ENCODE measurements at places on chromosomes 12 and 14.

DNA sequence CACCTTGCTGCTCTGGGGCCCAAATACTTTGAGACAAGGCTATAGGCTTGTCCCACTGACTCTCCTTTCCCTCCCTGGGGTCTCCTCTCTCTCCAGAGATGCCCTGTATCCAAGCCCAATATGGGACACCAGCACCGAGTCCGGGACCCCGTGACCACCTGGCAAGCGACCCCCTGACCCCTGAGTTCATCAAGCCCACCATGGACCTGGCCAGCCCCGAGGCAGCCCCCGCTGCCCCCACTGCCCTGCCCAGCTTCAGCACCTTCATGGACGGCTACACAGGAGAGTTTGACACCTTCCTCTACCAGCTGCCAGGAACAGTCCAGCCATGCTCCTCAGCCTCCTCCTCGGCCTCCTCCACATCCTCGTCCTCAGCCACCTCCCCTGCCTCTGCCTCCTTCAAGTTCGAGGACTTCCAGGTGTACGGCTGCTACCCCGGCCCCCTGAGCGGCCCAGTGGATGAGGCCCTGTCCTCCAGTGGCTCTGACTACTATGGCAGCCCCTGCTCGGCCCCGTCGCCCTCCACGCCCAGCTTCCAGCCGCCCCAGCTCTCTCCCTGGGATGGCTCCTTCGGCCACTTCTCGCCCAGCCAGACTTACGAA lies 3.1 kb downstream of the NR4A1 start:
- DNase-seq, result no peak

GRCh38 chr14:35332517-35333263 lies 40.5 kb downstream of the PSMA6 start:
- no peak for DNase-seq

DNA sequence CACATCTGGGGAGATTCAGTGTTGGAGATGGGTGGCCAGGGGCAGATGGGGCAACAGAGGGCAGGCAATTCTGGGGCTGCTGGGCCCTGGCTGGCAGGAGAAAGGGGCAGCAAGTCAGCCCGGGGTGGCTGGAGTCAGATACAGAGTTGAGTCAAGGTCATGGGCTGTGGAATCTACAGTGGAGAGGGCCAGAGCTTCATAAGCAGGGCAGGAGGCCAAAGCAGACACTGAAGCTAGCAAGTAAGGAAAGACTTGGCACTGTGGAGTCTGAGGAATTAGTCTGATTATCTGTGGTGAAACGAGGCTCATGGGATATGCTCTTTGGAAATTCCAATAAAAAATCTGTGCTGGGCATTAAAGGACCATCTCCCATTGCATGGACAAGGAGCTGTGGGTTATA lies 95.5 kb downstream of the TMX1 start:
- no peak for DNase-seq

GRCh38 chr14:72847721-72848120 lies 46.2 kb downstream of the DPF3 start:
- DNase-seq, result no peak

DNA sequence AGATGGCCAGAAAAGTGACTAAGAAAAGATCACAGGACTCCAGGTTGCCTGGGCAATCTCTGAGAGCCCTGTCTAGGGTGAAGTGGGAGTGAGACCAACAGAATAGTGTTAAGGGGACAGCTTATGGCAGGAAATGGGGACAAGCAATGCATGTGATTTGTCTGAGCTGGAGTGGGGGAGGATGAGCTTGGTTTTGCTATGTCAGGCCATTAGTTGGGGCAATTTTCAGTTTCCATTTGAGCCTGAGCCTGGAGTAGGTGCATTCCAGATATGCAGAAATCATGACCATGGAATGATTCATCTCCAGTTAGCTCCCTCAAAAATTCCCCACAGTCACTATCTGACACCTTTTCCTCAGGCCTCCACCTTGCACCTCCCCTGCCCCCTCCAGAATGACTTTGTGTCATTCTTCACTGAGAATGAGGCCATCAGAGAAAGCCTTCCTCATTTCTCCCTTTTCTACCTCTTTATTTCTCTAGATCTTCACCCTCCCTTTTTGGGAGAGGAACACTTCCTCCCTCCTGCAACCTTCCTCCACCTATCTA lies 150.9 kb upstream of the PLEKHG7 start:
- no peak for DNase-seq

- no peak for DNase-seq
Measured at GRCh38 chr12:111686574-111687105, 787 bp downstream of the ACAD10 start.

- no peak for DNase-seq
Measured at GRCh38 chr12:9943240-9943639, 11.1 kb upstream of the CLEC2A start.

DNA sequence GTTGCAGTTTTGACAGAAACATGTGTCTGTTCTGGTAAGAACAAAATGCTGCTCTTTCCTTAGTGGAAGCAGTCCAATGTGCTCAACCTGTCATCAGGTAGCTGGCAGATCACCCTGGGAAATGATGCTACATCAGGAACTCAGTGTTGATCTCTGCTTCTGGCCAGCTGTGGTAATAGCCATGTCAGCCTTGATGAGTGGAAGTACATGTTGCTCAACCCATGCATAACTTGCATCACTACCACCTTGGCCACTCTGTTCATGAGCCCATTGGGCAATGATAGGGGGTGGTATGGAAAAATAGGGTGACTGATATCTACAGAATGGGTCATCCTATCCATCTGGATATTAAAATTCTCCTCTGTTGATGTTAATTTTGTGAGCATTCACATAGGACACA lies 411.0 kb downstream of the C12orf50 start:
- no peak for DNase-seq

DNA sequence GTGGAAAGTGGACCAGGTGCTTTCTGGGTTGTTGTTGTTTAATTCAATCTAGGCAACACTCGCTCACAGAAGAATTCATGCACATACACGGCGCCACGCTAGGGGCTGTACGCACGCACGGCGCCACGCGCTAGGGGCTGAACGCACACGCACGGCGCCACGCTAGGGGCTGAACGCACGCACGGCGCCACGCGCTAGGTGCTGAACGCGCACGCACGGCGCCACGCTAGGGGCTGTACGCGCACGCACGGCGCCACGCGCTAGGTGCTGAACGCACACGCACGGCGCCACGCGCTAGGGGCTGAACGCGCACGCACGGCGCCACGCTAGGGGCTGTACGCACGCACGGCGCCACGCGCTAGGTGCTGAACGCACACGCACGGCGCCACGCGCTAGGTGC lies 54.3 kb downstream of the NINJ2 start:
- no peak for DNase-seq

DNA sequence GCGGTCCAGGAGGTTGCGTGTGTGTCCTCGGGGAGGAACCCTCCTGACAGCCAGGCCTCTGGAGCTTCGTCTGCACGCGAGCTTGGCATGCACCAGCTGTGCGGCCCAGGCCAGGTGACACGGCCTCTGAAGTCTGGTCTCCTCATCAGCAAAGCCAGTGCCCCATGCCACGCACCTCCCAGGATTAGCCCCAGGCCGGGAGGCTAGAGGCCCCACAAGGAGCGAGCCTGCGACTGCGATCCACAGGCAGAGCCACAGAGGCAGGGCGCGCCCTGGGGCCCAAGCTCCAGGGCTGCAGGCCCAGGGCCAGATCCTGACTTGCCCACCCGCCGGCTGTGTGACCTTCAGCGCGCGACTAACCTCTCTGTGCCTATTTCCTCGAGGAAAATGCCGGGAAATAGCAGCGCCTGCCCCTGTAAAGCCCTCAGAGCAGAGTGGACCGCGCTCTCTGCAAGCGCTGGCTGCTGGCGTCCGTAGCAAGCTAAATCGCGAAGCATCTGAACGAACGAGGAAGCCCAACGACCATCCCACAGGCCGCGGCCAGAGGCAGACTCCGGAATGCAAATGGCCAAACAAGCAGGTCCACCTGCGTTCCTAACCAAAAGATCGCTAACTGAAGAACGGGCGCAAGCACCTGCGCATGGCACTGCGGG lies 492 bp upstream of the BTBD6 start:
- no peak for DNase-seq

DNA sequence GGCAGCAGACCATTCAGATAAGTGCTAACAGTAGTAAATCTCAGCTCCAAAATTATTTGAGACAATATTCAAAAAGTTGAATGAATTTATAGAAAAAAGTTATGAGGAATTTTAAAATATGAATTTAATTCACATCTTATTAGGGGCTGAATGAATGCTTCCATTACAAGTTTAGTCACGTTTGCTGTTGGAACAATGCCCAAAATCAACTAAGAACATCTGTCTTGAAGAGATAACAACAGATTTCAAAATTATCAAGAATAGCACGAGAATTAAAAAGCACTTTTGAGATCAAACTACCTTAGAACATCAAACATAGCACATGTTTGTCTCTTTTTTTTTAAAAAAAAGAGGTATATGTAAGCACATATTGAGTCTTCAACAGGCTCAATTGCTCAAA lies 115.4 kb upstream of the PPFIA2 start:
- no peak for DNase-seq

- no peak for DNase-seq
Measured at GRCh38 chr12:67993143-67993542, 3.9 kb downstream of the IFNG-AS1 start.

DNA sequence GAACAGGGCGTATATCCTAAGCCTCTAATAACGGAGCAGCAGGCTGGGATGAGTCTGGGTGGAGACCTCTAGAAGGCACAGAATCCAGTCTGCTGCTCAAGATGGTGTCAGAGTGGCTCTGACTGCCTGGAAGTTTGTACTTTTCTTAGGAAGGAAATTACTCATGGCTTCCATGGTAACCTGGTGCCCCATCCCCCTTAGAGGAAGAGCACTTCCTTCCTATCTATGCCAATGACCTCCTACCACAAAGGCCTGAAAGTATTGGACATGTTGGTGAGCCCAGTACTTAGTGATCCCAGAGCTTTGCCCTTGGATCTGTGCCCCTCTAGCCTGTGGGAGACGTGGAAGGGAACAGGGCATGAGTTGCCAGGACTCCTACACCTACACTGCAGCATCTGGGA lies 1.5 kb downstream of the BATF start:
- DNase-seq, result no peak

GRCh38 chr14:79369359-79370332 lies 841.7 kb downstream of the DIO2 start:
- no peak for DNase-seq

- DNase-seq, result no peak
Measured at GRCh38 chr12:46459111-46459510, 86.5 kb upstream of the SLC38A2 start.

- no peak for DNase-seq
Measured at GRCh38 chr14:44170556-44170955, 336.5 kb downstream of the FSCB start.

DNA sequence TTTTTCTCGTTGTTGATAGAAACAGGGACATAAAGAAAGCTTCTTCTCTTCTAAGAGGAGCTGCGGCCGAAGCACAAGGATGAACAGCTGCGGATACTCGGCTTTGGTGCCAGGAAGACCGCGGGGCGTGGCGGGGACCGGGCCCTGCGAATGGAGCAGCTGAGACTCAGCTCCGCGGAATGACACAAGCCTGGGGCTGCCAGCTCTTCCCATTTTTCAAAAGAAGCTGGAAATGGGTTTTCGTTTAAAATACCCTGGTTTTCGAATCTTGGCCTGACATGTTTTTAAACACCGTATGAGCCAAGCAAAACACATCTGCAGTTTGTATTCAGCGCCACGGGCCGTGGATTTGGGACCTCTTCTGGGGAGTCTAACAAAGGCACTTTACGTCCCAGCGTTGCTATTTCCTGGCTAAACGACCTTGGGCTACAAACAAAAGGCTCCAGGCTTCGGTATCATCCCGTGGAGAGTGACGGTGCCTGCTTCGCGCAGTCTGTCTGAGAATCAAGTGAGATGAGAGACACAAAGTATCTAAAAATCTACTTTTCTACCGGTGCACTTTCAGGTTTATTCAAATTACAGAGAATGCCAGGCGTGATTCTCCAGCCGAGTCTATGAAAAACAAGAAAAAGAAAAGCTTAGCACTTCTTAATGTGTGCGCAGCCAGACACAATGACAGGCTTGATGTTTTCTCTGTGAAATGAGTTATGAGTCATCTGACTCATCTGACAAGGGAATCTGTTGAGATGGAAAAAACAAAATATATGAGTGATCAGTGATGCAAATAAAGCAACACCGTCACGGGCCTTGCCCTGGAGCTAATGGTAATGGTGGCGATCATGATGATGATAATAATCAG lies 114.0 kb upstream of the TMEM132D start:
- DNase-seq, result no peak

DNA sequence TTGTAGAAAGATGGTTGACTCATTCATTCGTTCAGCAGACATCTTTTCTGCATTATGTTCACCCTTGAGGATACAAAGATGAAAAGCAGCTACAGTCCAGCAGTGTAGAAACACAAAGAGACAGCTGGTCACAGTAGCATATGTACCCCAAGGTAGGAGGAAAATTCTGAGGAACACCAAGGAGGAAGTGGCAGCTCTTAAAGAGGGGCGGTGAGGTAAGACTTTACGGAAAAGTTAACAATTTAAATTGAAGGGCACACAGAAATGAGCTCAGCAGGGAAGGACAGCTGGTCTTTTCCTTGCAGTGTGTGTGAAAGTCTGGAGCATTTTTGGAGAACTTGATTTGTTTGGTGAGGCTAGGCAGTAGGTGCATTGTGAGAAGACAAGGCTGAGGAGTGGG lies 3.5 kb downstream of the SLC35E3 start:
- no peak for DNase-seq

DNA sequence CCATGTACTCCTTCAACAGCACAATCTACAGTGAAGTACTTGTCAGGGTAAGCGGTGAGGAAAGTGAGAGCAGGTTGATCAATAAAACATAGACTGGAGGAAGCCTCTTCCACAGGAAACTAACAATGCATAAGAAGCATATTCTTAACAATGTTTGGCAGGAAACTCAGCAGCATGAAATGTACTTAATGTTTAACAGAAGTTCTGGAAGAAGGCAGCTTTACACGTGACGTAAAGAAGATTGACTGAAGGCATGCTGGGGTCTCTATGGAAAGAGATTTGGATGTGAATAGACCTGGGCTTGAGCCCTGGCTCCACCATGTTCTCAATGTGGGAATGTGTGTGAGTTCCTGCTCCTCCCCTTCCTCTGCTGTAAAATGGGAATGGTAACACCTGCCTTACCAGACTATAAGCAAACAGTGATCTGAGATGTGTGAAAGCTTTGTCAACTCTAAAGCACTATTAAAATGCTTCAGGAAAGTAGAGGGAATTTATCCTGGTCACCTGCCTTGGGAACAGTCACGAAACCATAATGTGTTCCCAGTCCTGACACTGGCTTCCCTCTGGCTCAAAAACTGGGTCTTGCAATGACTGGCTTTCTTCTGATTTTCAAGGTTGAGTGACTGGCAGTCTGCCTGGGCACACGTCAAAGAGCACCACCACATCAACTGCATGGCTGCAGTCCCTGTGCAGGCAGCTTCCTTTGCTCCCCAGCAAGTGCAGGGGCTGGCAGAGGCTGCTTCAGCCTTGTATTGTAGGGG lies 384.6 kb downstream of the APAF1 start:
- DNase-seq, result no peak

- no peak for DNase-seq
Measured at GRCh38 chr14:52825085-52825484, 33.7 kb upstream of the GNPNAT1 start.

- no peak for DNase-seq
Measured at GRCh38 chr12:43883311-43883710, 47.4 kb downstream of the TMEM117 start.

- DNase-seq, result no peak
Measured at GRCh38 chr14:73741386-73741875, 27.2 kb upstream of the PNMA1 start.

- DNase-seq, result no peak
Measured at GRCh38 chr12:13596714-13597113, 384.7 kb downstream of the GRIN2B start.

- DNase-seq, result no peak
Measured at GRCh38 chr12:75977590-75977951, 54.0 kb downstream of the PHLDA1 start.
